ENCODE measurements at places on chromosomes 5 and 9.

- no peak for DNase-seq
These were observed 39.0 kb downstream of the ERGIC1 start for GRCh38 chr5:172872997-172873491.

DNA sequence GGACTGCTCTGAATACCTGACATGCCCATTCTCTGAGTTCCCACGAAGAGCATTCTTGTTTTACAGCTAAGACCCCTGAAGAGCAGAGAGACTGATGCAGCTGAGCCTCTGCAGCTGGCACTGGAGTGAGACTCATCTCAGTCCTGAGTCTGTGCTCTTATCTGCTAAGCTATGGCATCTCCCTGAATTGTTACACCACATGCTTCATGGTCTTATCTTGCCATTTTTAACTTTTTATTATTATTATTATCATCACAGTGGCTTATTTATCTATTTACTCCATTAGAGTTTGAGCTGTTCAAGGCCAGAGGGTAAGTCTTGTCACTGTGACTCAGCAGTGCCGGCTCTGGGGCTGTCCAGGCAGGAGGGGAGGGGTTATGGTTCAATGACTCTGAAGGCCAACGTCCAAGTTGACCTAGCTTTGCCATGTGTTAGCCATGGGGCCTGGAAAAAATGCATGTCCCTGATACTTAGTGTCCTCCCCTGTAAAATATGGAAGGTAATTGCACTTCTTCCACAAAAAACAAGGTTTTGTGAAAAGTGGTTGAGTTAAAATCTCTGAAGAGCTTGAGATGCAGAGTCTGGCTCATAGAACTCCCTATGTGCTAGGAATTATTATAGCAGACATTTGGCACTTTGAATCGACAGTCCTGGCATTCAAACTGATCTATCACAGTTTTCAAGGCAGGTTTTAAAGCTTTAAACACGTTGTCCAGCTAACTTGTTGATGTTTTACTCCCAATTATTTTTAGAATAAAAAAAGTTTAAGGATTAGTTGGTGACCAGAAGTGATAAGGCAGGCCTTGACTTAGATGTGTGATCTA, 94.6 kb downstream of the ALDH1A1 start:
- no peak for DNase-seq

GRCh38 chr9:37198039-37198729, 77.8 kb downstream of the ZCCHC7 start:
- no peak for DNase-seq

DNA sequence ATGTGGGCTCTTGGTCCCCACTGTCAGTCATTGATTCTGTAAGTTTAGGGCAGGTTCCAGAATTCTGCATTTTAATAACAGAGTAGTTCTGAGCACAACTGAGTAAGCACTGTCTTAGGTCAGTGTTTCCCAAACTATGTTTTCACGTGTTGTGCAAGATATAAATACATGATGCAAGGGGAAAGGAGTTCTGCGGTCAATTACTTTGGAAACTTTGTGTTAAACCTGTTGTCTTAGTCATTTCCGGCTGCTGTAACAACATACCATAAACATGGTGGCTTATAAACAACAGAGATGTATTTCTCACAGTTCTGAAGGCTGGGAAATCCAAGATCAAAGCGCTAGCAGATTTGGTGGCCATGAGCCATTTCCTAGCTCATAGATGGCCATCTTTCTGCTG, 69.8 kb downstream of the EQTN start:
- no peak for DNase-seq

- DNase-seq: no peak
These were observed 1.1 kb downstream of the HNRNPA0 start for GRCh38 chr5:137752905-137753690.

GRCh38 chr5:59923465-59923864, 29.9 kb upstream of the PDE4D start:
- DNase-seq: no peak

DNA sequence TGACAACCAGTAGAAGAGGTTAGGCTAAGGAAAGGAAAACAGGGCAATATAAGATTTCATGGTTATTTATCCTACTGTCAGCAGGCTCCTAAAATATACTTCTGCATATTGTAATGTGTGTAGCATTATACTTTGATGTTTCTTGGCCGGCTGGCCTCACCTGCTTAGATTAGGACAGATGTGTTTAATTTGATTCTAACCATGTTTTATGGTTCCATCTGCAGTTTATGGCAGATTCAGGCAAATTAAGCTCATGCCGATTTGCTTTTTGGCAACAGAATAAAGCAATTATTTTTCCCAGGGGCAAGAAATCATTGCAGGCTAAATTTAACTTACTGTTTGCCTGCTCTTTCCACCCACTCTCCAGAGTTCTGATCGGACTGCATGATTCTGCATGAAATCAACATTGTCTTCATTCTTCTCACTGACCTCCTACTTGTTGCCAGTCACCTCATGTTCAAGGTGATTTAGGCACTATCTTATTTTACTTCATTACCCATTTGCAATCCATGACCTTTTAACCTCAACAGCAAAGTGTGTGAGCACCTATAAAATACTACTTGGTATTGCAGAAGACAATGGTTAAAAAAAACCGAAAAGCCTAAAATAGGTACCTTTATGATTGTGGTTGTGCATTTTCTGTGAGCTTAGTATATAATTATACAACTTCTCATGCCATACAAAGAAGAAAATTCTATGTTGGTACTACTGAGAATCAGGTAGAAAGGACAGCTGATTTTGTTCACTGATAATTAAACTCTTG, 125.2 kb downstream of the EDIL3 start:
- no peak for DNase-seq

DNA sequence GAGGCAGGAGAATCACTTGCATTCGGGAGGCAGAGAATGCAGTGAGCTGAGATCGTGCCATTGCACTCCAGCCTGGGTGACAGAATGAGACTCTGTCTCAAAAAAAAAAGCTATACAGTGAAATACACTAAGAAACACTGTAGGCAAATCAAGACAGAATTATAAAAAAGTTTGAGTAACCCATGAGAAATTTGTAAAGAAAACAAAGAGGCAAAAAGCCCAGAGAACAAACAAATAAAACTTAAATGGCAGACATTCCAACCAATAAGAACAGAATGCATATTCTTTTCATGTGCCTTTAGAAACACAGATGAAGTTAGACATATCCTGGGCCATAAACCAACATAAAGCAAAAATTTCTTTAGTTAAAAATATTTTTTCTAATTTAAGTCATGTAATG, 30.6 kb downstream of the ZNF169 start:
- DNase-seq: peak; percentile 12

GRCh38 chr5:159220206-159220605, 10.9 kb upstream of the RNF145 start:
- DNase-seq: no peak

DNA sequence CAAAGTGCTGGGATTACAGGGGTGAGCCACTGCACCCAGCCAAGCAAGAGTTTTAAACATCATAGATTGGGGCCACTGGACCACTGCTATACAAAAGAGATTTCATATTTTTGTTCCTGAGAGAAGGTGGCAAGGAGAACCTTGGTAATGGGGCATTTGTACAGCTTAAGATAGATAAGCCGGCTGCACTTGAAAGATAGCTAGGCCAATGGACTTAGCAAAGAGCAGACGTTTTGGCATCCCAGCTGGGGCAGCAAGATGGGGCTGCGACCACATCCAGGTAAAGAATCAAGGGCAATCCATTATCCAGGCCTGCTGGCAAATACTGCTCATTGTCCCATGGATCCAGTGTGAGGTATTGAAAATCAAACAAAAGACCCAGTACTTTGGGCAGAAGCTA, 3.9 kb upstream of the ISCA1 start:
- no peak for DNase-seq
